Omental fat pad (tissue), 4 donors: ENCODE measurements at places on chromosomes 2 and 18. TPM values are rescaled to one million over a fixed set of nuclear protein-coding genes. Genes with fewer than 3 reads are reported as not detected.

GRCh38 chr2:205805136-205805535 is 122.8 kb downstream of the NRP2 start:
- DNase-seq = no peak

DNA sequence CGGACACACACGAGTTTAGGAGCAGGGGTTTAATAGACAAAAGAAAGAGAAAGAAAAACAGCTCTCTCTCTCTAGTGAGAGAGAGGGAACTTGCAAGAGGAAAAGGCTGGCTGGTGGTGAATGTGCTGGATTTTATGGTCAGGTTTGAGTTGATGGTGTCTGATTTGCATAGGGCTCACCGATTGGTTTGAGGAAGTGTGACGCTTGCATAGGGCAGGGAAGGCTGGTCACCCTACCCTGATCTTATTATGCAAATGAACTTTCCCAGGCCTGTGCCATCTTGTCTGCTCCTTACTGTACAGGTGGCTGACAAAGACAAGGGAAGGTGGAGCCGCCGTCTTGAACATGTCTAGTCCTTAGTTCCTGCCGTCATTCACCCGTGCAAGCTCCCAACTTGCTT is 408.9 kb downstream of the RIT2 start:
- no peak for DNase-seq

DNA sequence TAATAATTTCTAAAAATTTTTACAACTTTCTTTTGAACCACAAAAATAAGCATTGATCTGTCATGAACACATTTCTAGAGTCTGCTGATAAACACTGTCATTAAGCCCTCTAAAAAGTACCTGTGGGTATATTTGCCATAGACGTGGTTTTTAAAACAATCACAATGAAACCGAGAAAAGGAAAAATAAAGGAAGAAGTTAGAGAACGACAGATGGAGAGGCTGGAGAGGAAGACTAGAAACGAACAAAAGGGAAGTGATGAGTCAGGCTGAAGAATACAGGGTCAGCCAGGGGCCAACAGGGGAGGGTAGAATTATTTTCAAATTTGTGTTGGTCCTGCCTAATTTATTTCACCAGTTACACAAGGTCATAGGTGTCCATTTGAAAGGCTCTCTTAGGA is 62.0 kb downstream of the MYL12B start:
- DNase-seq = no peak

- no peak for DNase-seq
Observed at GRCh38 chr2:40202798-40203400, 249.0 kb downstream of the SLC8A1 start.

GRCh38 chr2:160251569-160251968 is 51.5 kb upstream of the ITGB6 start:
- DNase-seq = no peak

DNA sequence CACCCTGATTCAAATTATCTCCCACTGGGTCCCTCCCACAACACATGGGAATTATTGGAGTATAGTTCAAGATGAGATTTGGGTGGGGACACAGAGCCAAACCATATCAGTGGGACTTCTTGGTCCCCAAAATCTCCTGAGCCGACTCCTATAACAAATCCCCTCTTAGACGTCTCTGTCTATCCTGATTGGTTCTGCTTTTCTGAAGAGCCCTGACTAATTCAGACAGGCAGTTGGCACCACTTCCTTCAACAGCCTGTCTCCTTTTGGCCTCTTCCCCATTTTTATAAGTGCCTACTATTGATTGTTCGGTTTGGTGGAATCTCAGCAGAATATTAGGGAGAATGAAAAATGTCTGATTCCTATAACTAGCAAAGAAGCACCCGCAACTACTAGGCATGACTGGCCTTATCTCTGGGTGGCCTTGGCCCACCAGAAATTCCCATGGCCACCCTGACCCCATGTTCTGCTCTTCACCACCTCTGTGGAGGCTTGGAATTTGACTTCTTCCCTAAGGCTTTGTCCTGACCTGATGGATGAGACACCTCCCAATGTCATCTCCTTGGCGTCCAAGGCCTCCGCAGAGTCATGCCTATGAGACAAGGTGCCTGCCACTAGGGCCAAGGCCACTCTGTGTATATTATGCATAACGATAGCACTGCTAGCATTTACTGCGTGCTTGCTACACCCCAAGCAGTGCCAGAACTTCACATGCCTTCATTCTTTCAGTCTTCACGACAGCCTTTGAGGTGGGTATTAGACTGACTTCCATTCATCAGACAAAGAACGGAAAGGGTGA is 218.9 kb upstream of the COPS8 start:
- DNase-seq = no peak

DNA sequence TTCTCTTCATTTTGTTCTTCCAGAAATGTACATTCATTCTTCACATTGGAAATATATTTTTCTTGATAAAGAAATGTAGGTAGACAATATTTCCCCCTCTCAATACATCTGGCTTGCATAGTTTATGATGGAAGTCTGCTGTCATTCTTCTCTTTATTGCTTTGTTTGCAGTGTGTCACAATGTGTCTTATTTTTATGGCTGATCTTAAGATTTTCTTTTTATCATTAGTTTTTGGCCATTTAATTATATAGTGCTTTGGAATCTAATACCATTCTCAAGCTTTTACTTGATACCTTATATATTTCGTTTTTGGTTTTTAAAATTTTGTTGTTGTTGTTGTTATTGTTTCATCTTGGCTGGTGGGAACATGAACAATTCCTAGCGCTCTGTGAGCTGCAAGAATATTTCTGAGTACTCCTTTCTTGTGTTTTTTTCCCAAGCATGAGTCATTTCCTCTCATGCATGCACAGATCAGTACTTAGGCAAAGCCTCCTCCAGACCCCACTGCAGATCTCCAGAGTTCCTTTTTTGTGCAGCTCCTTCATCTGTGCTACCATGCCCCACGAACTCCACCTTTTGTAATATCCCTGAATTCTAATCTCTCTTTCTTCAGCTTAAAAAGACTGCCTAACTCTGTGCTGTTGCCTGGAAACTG is 13.7 kb upstream of the MMADHC start:
- no peak for DNase-seq

- no peak for DNase-seq
Observed at GRCh38 chr2:79824086-79824786, 311.4 kb downstream of the CTNNA2 start.

DNA sequence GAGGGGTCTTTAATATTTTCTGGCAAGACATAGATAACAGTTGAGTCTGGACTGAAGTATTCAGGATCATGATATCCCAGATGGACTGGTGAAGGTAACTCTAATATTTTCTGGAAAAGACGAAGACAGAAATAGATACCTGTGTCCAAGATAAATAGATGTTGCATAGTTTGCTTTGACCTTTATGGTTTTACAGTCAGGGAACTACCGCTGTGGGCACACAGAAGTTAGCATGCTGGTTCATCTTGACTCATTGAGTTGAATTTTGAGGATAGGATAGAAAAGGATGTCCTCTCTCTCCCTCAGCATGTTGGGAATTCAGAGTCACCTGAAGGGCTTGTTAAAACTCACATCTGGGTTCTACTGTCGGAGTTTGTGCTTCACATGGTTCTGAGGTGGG is 20.8 kb downstream of the KCNE4 start:
- no peak for DNase-seq

GRCh38 chr18:48197819-48198218 is 211.4 kb downstream of the ZBTB7C start:
- DNase-seq = no peak

CAVIN2 gene
- total RNA-seq = 194 TPM

GRCh38 chr18:57891707-57892391 is 88.7 kb upstream of the ATP8B1 start:
- DNase-seq = no peak

- DNase-seq = no peak
Observed at GRCh38 chr2:38763728-38764127, 12.6 kb upstream of the SRSF7 start.

- no peak for DNase-seq
Observed at GRCh38 chr2:3113122-3113521, 264.5 kb downstream of the EIPR1 start.
